Hypothalamus (tissue), 51 donors: ENCODE measurements at places on chromosomes 5 and 9.

DNA sequence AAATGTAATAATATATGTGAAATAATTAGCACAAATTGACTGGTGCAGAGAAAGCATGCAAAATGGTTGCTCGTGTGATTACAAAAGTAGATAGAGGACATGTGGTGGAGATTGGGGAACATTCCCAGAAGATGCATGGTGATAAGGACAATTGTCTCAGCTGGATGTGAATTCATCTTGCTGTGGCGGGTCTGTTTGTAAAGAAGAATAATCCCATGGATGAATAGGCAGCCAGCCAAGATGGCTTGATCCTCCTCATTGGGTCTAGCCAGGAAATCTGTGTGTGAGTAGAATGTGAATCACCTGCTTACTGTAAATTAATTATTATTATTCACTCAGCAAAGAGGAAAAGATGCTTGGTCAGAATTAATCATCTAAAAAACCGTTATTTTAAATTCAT, 12.6 kb upstream of the DPYSL3 start:
- DNase-seq, result no peak

- DNase-seq, result no peak
Observed at GRCh38 chr5:132663771-132664695, 6.1 kb downstream of the IL13 start.

- DNase-seq, result no peak
Observed at GRCh38 chr5:168059131-168059530, 232.3 kb upstream of the WWC1 start.

GRCh38 chr5:103894882-103895281, 332.3 kb upstream of the NUDT12 start:
- DNase-seq, result peak; percentile 36

GRCh38 chr9:136336156-136336870, 9.0 kb downstream of the GPSM1 start:
- no peak for DNase-seq

- no peak for DNase-seq
Observed at GRCh38 chr5:37495210-37495609, 116.1 kb downstream of the WDR70 start.

GRCh38 chr5:145210020-145210419, 625.1 kb downstream of the PRELID2 start:
- no peak for DNase-seq

DNA sequence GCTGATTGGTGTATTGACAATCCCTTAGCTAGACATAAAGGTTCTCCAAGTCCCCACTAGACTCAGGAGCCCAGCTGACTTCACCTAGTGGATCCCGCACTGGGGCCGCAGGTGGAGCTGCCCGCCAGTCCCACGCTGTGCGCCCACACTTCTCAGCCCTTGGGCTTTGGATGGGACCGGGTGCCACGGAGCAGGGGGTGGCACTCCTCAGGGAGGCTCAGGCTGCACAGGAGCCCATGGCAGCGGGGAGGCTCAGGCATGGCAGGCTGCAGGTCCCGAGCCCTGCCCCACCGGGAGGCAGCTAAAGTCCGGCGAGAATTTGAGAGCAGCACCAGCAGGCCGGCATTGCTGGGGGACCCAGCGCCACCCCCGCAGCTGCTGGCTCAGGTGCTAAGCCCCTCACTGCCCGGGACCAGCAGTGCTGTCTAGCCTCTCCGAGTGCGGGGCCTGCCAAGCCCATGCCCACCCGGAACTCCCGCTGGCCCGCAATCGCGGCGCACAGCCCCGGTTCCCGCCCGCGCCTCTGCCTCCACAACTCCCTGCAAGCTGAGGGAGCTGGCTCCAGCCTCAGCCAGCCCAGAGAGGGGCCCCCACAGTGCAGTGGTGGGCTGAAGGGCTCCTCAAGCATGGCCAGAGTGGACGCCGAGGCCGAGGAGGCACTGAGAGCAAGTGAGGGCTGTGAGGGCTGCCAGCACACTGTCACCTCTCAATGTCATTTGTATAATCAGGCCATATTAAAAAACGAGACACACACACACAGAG, 437.2 kb downstream of the CSNK1G3 start:
- DNase-seq, result no peak

- DNase-seq, result no peak
Observed at GRCh38 chr5:124259017-124259416, 487.4 kb downstream of the ZNF608 start.

DNA sequence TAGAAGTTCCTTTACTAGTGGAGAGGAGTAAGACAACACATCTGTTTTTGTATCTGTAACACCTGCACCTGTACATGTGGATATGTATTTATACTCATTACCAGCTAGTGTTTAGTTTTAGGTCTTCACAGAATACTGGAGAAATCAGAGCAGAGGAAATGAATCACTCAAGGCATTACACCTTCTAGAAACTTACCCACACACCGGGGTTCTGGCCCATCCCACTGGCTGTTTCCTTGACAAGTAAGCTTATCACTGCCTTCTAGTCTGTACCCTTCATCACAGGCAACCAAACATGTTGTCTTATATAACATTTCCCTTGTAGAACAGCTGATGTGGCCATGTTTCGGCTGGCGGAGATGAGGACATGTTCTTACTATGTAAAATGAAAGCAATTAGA, 76.7 kb downstream of the SVEP1 start:
- no peak for DNase-seq

- no peak for DNase-seq
Observed at GRCh38 chr5:133467826-133468463, 144.4 kb downstream of the FSTL4 start.

DNA sequence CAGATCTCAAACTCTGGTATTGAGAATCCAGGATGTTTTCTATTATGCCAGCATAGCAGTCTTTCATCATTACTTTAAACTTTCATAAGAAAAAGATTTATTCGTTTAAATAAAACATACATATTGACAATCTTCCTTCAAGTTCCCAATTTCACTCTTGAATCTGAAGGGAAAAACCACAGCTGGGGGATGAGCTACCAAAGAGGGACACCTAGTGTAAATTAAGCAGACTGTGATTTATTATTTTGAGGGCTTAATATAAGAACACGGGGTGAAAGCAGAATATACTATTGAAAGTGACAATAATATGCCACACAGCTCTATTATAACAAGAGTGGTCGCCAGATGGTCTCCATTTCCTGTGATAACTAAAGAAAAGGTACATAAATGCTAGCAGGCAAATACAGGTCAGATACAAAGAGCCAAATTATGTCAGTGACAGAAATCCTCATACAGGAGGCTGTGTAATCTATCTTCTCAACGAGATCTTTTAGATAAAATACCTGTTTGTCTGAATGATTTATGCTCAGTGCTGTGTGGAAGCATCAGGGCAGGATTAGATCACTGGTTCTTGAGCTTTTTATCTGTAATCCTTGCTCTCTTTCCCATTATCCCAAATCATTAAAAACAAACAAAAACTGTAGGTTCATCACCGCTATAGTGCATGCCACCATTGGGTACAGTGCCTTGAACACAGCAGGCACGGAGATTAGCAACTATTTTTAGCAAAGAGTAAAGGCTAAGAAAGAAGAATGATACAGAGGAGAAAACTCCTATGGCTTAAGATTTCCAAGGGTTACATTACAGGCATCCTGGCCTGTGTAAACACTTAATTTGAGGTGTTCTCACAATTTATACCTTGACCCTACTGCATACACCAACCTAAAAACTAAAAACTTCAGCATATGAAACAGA, 116.6 kb downstream of the DROSHA start:
- no peak for DNase-seq

GRCh38 chr5:22683050-22683449, 170.1 kb downstream of the CDH12 start:
- DNase-seq, result no peak

DNA sequence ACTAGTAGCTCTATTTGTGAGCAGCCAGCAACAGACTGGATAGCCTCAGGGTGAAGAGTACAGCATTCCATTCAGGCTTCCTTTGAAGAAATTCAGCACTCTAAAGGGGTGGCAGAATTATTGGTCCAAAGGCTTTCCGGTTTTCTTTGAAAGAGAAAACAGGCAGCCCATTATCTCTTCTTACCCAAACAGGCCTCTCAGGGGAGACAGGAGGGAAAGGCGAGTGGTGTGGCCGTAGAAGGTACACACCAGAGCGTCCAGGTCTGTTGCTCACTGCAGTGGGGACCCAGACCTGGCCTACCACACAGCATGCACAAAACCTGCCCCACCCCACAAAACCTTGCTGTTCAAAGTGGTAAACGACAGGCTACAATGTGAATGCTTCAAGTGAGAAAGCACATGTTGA, 83.3 kb downstream of the ZNF608 start:
- no peak for DNase-seq

GRCh38 chr9:136587145-136587943, 41.5 kb upstream of the NOTCH1 start:
- peak; percentile 18 for DNase-seq

DNA sequence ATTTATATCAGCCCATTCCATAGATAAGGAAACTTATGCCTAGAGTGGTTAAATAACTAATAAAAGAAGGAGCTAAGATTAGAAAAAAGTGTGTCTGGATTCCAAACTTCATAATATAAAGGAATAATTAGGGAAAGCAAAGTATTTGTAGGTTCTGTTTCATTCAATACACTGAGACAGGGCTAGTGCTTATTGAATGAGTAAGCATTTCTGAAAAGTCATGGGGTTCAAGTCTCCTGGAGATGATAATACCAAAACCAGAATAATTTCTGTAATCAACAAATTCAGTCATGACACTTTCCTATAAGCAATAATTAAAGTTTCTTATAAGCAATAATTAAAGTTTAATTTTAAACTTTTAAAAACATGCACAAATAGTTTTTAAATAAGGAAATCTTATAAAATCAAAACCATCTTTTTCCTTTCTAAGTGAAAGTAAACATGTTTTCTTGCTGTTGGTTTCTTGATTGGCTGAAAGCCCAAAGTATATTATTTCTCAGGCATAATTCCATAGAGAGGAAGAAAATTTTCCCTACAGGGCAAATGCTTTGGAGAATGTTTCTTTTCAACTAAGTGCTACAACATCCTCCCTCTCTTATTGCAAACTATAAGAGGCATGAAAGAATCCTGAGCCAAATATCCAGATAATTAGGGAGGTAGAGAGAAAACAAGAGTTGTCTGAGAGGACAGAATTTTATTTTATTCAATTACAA, 510.2 kb downstream of the PRELID2 start:
- no peak for DNase-seq

GRCh38 chr5:97209343-97209742, 26.3 kb upstream of the RIOK2 start:
- DNase-seq, result no peak

DNA sequence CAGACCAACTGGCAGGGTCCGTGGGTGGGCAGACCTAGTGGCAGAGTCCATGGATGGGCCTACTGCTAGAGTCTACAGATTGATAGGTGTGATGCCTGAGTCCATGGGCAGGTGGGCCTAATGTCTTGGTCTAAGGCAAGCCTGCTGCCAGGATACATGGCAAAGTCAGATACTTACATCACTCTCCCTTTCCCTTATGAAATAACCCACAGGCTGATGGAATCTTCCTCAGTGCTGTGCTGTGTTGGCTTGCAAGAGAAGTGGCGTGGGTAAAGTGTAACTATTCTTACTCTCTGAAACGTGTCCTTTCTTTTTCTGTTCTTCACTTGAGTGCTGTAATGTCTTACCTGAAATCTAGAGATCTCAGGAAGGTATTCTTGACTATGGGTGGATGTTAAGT, 67.3 kb upstream of the ADRB2 start:
- no peak for DNase-seq

- DNase-seq, result no peak
Observed at GRCh38 chr9:132903574-132904492, 25.1 kb downstream of the SPACA9 start.

GRCh38 chr5:180193749-180194375, 15.1 kb downstream of the RASGEF1C start:
- no peak for DNase-seq

DNA sequence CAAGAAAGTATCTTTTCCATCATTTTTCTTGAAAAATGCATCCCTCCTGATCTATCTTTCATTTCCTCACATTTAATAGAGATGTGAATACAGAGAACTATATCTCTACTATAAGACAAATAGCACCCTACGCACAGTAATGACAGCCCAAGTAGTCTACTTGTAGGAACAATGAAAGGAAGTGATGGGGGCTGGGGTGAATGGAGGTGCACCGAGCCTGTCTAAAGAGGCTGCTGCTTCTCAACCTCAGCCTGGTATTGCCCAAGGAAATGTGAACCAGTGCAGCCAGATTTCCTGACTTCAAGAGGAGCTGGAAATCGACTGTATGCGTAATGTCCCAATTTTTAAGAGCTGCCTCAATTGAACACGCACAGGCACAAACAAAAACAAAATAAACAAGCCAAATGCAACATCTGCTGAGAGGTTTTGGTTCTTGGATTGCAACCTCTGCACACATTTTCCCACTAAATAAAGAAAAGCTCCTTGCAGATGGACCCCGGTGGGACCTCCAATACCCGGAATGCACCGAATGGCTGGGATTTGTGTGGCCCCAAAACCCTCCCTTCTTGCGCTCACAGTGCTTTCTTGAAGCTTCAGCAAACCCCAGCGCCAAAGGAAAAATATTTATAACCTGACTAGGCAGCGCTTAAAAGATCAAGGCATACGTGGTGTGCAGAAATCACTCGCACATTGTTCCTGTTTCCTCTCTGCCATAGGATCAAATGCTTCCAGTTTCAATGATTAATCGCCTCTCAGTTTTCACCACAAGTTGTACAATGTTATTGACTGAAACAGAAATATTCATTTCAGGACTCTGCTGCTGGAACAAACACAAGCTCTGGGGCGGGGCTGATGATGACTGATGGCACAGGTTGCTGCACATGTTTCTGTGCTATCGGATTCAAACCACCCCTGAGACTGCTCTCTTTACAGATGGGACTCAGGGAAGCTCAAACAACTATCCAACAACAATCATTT, 68.3 kb downstream of the KCNIP1 start:
- no peak for DNase-seq

DNA sequence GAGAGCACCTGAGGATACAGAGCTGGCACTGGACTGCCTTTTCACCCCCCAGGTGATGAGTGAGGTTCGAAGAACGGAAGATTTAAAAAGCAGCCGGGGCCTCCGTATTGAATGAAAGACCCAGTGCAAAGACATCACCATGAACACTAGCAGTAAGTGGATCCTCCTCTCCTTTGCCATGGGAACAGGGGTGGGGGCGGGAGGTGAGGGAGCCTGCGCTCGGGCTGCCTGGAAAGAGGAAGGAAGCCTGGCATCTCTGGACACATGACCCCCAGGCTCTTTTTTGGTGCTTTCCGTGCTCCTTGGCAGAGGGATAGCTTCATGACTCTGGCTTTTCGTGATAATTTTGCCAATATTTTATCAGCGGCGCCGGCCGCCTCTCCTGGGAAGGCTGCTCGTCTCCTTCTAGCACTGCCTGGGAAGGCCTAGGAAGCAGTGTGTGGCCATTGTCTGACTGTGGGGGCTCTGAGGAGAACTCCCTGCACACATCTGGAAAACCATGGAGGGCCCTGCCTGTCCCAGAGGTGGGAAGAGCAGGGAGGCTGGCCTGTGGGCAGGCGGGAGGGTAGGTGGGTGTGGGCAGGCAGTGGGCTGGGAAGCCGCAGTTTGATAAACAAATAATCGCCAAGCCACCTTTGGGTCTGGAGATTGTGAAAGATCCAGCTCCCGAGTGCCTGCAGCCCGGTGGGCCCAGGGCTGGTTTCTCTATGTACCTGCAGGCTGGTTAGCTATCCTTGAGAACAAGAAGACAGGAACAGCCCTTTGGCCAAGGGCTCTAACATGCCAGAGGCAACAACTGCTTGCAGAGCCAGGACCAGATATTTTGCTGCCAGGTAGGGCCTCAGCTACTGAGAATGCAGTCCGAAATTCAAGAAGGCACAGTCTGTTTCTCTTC, 911 bp downstream of the ABLIM3 start:
- DNase-seq, result no peak
